ENCODE measurements at places on chromosomes 6 and 20.

- DNase-seq, result no peak
Measured at GRCh38 chr6:170210651-170211403, 80.1 kb downstream of the DLL1 start.

- DNase-seq, result no peak
Measured at GRCh38 chr6:145491126-145491525, 244.2 kb downstream of the EPM2A start.

GRCh38 chr20:53800418-53800817 is 206.8 kb upstream of the ZNF217 start:
- no peak for DNase-seq

GRCh38 chr6:90397929-90398674 is 101.5 kb upstream of the BACH2 start:
- DNase-seq, result no peak

DNA sequence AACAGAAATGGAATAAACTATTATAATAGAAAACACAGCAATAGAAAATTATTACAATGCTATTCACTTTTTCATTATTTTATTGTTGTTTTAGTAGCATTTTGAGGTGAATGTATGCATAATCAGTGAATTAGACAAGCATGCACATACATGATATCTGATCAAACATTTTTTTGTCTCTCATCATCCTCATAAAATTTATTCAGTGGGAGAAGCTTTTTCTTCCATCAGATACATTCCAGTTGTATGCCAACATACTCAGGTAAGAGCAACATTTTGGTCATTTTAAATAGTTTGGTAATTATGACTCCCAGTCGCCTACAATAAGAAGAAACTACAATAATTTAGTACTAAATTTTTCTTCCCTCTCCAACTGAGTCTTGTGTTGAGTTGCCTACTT is 44.5 kb downstream of the ADGRF1 start:
- DNase-seq, result no peak

DNA sequence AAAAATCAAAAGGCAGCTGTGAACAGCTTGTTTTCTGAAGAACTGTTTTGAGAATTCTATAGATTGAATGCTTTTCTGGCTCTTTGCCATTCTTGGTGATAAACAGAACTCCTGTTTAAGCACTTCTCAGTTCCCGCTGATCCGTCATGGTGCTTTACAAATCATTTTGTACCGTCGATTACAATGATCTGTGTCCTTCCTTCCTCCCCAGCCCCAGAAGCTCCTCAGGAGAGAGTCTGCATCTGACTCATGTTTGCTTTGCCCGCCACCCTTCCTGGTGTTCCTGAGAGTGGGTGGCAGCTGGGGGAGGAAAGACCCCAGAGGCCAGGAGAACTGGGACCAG is 538.6 kb upstream of the MARCKS start:
- DNase-seq, result no peak

DNA sequence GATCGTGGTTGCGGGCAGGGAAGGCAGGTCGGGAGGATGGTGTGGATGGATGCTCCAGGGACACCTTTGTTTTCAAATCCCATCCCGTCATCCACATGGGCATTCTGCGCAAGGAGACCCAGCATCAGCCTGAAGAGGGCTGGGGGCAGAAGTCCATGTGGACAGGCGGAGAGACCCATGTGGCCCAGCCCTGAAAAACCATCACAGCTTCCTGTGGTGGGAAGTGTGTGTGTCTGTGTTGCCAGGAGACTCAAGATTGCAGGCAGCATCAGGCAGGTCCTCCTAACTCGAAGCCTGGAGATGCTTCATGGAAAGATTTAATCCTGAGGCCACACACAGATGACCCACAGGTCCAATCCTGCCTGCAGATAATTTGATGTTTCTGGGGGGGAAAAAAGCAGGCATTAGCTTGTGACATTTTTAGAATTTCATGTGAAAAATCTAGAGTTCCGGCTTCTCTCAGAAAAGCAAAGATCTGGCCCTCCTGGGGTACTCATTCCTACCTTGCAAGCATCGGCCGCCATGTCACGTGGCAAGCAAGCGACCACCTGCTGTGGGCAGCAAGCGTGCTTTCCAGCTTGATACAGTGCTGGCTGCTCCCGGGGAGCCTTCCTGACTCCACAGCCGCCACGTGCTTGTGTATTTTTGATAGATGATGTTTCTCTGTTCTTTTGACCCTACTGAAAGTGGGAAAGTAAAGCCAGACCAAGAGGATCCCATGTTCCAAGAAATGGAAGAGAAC is 25.8 kb downstream of the BCAS4 start:
- no peak for DNase-seq

DNA sequence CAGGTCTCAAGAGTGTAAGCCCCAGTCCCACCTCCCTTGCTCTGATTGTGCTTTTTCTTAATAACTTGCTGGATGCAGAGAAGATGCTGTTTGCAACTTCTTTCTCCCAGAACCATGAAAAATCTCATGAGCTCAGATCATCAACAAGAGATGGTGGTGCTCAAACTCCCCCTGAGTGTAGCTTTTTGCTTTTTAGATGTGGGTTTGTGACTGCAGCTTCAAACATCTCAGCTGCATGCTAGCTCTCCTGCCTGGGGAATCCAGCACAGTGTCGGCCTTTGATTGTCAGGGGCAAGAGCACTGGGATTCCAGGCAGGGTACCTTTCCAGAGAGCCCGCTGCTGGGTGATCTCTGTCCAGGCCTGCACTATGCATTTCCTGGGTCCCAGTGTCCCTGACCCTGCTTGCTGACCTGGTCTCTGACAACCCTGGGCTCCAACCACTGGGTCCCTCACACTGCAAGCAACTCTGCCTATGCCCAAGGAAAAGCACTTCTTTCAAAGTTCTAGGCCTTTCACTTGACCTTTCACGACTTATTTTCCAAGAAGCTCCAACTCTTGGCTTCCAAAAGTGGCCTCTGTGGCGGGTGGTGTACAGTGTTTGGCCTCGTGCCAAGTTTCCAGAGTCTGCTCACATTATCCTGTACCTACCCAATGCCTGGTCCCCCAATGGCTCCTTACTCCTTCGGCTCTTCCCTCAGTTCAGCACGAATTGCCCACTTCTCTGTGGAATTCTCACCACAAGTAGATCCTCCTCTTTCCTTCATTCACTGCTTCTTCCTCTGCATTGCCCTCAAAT is 69.7 kb upstream of the LY86 start:
- no peak for DNase-seq

Measured in SIG-M5 (cell line).